ENCODE measurements at places on chromosomes 16 and 17.

DNA sequence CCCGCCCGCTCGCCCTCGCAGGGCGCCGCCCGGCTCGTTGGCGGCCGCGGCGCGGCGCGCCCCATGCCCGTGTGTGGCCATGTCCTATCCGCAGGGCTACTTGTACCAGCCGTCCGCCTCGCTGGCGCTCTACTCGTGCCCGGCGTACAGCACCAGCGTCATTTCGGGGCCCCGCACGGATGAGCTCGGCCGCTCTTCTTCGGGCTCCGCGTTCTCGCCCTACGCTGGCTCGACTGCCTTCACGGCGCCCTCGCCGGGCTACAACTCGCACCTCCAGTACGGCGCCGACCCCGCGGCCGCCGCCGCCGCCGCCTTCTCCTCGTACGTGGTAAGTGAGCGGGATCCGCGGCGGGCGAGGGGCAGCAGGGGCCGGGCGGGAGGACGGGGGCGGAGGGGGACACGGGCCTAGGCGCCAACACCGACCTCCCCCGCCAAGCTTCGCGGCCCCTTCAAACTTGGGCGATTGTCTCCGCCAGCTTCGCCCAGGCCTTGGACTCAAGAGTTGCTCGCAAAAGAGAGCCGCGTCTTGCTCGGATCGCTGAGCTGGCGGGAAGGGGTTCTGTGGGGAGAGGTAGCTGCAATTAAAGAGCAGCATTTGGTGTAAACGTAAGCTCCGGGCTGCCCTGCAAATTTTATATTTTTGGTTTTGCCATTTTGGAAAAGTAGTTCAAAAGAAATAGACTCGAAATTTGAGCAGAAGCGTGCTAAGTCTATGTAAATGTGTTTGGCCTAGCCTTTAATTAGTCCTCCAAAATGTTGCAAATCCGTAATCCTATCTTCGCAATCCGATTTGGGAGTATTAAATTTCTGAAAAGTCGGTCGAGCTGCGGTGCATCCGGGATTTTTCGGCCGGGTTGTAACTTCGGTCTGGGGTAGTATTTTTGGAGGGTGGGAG, 702 bp downstream of the IRX5 start:
- no peak for DNase-seq

- DNase-seq, result no peak
Measured at GRCh38 chr17:71511266-71511995, 609.4 kb upstream of the SOX9 start.

GRCh38 chr16:15811481-15812400, 45.1 kb downstream of the MYH11 start:
- DNase-seq, result no peak

GRCh38 chr16:66954097-66954659, 6.9 kb upstream of the CES3 start:
- DNase-seq, result peak; percentile 54

- no peak for DNase-seq
Measured at GRCh38 chr17:29445844-29446243, 55.7 kb downstream of the TAOK1 start.

- DNase-seq, result no peak
Measured at GRCh38 chr16:22188595-22189442, 17.3 kb upstream of the EEF2K start.

- DNase-seq, result no peak
Measured at GRCh38 chr16:25868106-25868505, 176.3 kb downstream of the HS3ST4 start.
